Stimulated activated CD8-positive, alpha-beta memory T cell treated with anti-CD3 and anti-CD28 coated beads, Interleukin-4, amount 100 ng/mL, for 4 hours (primary cell): ENCODE measurements at places on chromosomes 16 and 17.

DNA sequence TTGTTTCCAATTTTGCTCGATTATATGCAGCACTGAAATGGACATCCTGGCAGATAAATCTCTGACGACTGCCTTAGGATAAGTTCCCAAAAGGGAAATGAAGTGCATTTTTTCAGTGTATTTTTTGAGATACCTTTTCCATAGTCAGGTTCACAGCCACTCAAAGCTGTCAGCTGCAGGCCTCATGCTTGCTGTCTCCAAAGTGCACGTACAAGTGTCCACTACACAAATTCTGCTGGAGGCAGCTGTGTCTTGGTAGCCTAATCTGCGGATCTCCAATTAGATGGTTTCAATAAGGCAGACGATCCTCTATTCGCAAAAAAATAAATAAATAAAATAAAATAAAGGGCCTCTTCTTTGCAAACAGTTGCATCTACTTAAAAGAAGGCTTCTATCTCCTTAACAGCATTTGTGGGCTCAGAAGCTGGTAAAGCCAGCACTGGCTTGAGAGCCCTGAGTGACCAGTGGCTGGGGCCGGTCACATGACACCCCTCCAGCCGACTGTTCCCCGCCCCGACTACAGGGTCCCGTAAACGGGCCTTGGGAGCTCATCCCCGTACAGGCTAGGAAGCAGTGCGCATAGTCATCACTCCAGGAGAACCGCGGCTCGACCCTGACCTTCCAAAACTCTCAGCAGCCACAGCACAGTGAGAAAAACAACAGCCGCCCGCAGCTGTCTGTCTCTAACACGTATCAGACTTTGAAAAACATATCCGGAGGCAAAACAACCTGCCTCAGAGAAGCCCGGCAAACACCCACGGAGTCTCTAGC is 18.8 kb downstream of the RPH3AL start:
- no peak for DNase-seq

- DNase-seq: no peak
These were observed 14.1 kb downstream of the RAB40C start for GRCh38 chr16:603933-604332.

GRCh38 chr17:7425316-7425715 is at the start of gene SPEM2:
Gene SPEM2, plus strand, starts transcription at chr17:7425616. Its CDS starts 73 bp downstream, at chr17:7425689.
- DNase-seq: no peak

DNA sequence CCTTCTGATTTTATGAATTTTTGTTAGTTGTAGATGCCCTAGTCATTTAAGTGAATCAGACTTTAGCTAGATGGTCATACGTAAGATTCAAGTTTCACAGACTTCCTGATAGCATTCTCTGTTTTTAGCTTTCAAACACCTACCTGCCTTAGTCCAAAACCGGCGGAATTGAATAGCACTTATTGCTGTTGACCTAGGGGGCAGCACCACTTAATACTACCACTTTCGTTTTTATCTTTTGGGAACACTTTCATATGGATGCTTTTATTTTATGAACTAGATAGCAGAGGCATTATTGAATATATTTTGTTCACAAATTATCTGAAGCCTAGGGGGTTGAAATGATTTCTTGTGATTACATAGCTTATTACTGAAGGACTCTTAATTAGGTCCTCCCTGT is 31.5 kb downstream of the TADA2A start:
- no peak for DNase-seq
